ENCODE measurements at places on chromosomes 1 and 21. TPM values are rescaled to one million over a fixed set of nuclear protein-coding genes. Genes with fewer than 3 reads are reported as not detected.

Gene CATSPERE
- total RNA-seq = 0.18 TPM

Gene ZBTB18
- 5.3 TPM for total RNA-seq

Gene MTARC1
- total RNA-seq = 8.2 TPM

Gene PRAMEF17
- not detected for total RNA-seq

Gene CLEC20A
- total RNA-seq = not detected

Gene DPT
- not detected for total RNA-seq

Gene FAM177B
- not detected for total RNA-seq

Gene LPAR3
- total RNA-seq = 0.23 TPM

Gene NCMAP
- 0.17 TPM for total RNA-seq

Gene TRIM46
- 1.8 TPM for total RNA-seq

Gene FAM72D
- 6.9 TPM for total RNA-seq

Gene FOXD2
- total RNA-seq = 0.54 TPM

Gene AADACL3
- total RNA-seq = not detected

Gene MYBPH
- not detected for total RNA-seq

Gene COL11A1
- total RNA-seq = 3.0 TPM

Gene OR2L2
- total RNA-seq = not detected

Gene MAN1C1
- 0.37 TPM for total RNA-seq

Gene IFNLR1
- 1.2 TPM for total RNA-seq

Gene LMX1A
- total RNA-seq = not detected

Gene SSX2IP
- total RNA-seq = 13.6 TPM

Gene CADM3
- total RNA-seq = 0.09 TPM

Gene PLEKHG5
- total RNA-seq = 4.7 TPM

Gene PARS2
- total RNA-seq = 4.2 TPM

Gene OR2T35
- not detected for total RNA-seq

Gene CRYBG2
- total RNA-seq = 0.90 TPM

Gene LCE1B
- total RNA-seq = not detected

Gene AUNIP
- 8.5 TPM for total RNA-seq

Gene DMBX1
- total RNA-seq = 0.99 TPM

Gene PLPPR4
- total RNA-seq = not detected

Gene GCSAML
- total RNA-seq = not detected

Gene LIPI
- total RNA-seq = not detected

Gene SLAMF9
- total RNA-seq = 0.45 TPM

Gene PLA2G5
- not detected for total RNA-seq

Gene UBXN10
- not detected for total RNA-seq

Gene PDE9A
- 1.1 TPM for total RNA-seq

Gene TNFRSF18
- total RNA-seq = 0.35 TPM

Gene TINAGL1
- 0.76 TPM for total RNA-seq

Gene PLPP3
- 31.6 TPM for total RNA-seq

Gene GPR37L1
- 0.14 TPM for total RNA-seq

Gene ALX3
- total RNA-seq = not detected

Gene AMY2B
- total RNA-seq = 0.48 TPM

Gene PROK1
- not detected for total RNA-seq

Gene ZNF683
- total RNA-seq = not detected

Gene RNASEL
- 2.1 TPM for total RNA-seq

Gene TFF2
- not detected for total RNA-seq

Gene LINGO4
- not detected for total RNA-seq

Gene TRNP1
- 171 TPM for total RNA-seq

Gene MR1
- total RNA-seq = 6.4 TPM

Gene SPATA46
- not detected for total RNA-seq

Gene CHRM3
- total RNA-seq = not detected

Gene TMEM81
- total RNA-seq = 2.9 TPM

Gene PTPRU
- total RNA-seq = 7.9 TPM

Gene SLAMF7
- total RNA-seq = 1.1 TPM

Gene SPRR4
- not detected for total RNA-seq

Gene DSTYK
- total RNA-seq = 10.1 TPM

Gene CBR1
- total RNA-seq = 176 TPM

Gene ANXA9
- total RNA-seq = 1.2 TPM
